Effector memory CD8-positive, alpha-beta T cell (primary cell): ENCODE measurements at places on chromosomes 5 and 9.

DNA sequence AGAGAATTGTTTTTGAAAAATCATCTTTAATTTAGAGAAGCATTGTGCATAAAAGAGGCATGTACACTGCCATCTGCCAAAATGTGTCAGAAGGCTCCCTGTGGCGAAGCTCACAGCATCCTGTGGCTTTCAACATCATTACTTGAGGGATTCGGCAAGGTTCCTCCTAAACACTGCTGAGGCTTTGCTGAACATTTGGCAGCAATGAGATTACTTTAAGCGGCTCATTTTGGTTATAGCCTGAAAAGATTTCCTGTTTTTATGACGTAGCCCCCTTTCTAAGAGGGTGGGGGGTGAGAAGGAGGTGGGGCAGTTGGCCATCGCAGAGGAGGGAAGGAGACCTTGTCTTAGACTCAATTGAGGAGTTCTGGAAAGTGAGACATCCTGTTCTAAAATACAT lies 469.4 kb downstream of the RASEF start:
- no peak for DNase-seq

DNA sequence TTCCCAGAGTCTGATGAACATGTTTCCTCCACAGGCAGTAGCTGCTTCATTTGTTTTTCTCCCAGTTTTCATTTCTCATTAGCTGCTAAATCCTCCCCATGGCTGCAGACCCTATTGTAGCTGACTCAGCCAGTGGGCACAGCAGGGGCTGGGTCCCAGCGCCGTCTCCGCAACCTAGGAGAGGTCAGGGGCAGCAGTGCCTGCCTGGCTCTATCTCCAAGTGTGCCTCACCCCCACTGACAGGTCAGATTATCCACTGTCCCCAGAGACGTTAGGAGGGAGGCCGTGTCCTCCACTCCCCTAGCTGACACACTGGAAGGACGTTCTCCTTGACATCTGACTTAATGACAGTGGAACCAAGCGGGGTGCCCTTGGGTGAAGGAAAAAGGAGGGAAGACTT lies 31.1 kb downstream of the KCNIP1 start:
- DNase-seq, result no peak

GRCh38 chr5:133227897-133228296 lies 176.1 kb downstream of the HSPA4 start:
- DNase-seq, result no peak

DNA sequence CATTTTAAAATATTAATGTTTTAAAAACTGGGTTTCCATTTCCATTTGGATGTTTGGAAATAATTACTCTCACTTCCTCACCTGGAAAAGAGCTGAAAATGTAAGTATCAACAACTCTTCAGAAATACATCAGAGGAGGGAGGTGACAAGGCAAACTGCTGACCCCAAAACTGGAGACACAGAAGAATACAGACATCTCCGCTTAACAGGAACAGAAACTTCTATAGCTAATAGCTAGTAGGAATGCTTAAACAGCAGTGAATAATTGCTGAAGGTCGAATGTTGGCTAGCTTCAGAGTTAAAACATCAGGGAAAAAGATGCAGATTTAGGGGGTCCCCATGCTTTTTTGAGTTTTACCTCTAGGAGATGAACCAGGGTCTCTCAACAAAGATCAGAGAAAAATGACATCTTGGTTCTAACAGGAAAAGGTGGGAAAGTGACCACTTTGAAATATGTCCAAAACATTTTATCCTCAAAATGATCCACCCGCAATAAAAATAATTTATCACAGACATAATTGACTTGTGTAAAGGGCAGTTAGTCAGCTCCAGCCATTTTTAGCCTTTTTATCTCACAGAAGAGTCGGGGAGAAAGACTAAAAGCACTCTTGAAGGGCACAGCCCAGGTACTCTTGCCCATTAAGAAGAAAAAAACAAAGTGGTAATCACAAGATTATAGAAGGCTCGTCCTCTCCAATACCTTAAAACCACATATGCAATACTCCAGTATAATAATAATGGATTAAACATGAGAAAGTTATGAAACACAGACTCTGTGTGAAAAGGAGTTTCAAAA lies 1474.9 kb downstream of the EFNA5 start:
- no peak for DNase-seq
